ENCODE measurements at places on chromosomes 3 and 15.

GRCh38 chr3:195212749-195213375, 58.1 kb downstream of the XXYLT1 start:
- DNase-seq, result no peak

GRCh38 chr3:153840487-153840886, 280.7 kb upstream of the ARHGEF26 start:
- DNase-seq, result no peak

GRCh38 chr3:181729341-181729869, 17.7 kb downstream of the SOX2 start:
- no peak for DNase-seq

- no peak for DNase-seq
Observed at GRCh38 chr3:187628169-187628568, 42.0 kb downstream of the SST start.

GRCh38 chr3:112004187-112004586, 5.5 kb downstream of the TAGLN3 start:
- no peak for DNase-seq

DNA sequence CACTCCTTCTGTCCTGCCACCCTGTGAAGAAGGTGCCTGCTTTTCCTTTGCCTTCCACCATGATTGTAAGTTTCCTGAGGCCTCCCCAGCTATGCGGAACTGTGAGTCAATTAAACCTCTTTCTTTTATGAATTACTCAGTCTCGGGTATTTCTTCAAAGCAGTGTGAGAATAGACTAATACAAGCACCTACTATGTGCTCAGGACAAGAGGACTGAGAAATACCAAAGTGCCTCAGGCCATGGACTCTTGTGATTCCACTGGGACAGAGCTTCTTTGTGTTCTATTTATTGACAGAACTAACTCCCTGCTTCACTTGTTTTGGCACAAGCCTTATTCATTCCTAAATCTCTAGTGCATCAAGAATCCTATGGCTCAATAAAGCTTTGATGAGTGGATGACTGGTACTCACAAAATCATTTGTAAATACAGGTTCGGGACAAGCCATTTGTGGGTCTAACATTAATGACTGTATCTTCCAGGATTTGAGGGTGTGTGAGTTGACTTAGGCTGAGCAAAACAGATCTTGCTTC, 204.2 kb downstream of the PDCD6IP start:
- DNase-seq, result no peak

DNA sequence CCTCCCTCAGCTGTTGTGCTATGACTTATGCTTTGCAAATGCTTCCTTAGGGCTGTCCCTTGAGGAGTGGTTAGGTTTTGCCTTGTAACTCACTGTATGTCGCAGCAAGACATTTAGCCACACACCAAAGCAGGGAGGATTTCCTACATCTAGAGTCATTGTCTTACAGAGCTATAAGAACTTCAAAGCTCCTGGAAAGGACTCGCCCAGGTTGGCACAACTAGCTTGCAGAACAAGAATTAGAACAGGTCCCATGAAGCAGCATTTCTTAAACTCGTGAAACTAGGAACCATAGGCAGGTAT, 19.4 kb upstream of the ACAP2 start:
- DNase-seq, result no peak

DNA sequence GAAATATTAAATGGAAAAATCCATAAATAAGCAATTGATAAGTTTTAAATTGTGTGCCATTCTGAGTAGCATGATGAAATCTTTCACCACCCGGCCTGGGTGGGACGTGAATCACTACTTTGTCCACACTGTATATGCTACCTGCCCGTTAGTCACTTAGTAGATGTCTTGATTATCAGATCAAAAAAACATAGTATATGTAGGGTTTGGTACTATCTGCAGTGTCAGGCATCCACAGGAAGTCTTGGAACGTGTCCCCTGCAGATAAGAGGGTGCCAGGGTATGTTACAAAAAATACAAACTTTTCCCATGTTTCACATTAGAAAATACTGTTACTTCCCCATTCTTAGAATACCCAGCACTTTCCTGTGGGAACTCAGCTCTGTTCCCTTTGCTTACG, 35.2 kb downstream of the FAM81A start:
- peak; percentile 27 for DNase-seq

- DNase-seq, result no peak
Observed at GRCh38 chr15:81088470-81089013, 45.5 kb upstream of the CFAP161 start.

DNA sequence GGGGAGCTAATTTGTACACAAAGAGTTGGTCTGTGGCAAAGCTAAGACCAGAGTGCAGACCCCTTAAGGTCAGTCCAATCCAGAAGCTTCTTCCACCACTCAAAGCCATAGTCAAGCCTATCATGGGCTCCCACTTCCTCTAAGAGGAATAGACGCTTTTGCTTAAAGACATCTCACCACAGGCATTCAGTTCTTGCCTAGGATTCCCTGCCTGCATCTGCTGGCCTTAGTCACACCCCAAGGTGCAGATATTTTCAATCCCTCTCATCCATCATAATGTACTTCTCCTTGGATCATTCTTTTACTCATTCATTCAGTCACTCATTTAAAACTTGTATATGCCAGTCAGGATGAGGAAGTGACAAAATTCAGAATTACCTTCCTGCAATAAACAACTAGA, 179.6 kb upstream of the STT3B start:
- no peak for DNase-seq

DNA sequence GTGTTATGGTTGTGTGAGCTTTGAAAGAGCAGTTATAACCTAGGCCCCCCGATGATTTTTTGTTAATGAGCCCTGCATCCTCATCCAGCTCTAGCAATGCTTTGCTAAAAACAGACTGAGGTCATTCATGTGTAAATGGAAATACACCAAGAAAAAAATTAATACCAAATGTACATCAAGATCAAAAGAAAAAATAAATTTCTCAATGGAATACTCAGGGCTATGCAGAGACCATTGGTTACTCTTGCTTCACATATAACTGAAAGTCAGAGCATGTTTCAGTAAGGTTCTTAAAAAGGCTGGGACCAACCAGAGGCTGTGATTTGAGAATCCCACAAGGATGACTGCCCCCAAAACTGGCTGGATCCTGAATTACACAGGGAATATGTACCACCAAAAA, 48.0 kb downstream of the ARHGAP31 start:
- DNase-seq, result no peak

DNA sequence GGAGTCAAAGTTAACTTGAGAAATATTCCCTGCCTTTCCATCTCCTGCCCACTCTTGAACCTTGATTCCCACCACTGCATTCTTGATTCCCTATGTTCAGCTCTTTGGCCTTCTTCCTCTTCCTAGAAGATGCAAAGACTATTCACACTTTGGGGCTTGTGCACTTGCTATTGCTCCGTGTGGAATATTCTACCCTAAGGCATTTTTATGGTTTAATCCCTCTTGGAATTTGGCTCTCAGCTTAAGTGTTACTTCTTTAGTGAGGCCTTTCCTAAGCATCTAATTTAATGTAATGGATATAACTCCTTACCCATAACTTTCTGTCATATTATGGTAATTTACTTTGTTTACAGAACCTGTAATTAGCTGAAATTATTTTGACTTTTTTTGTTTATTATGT, 318.9 kb upstream of the COL8A1 start:
- DNase-seq, result no peak

DNA sequence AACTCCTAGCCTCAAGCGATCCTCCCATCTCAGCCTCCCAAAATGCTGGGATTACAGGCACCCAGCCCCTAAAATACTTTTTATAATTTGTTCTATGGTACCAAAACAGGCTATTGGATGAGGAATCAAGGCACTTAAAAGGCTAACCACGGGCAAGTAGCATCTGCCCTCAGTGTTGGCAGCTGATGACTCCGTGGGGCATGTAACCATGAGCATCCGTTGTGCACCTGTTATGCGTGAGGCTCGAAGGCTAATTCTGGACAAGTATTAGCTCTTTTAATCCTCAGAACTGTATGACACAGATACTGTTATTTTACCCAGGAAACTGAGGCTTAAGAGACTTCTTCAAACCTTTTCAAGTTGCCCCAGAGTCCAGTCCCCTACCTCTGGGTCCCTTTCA, 10.2 kb downstream of the WDR73 start:
- DNase-seq, result no peak

- peak; percentile 17 for DNase-seq
Observed at GRCh38 chr15:89419370-89419984, 76.9 kb downstream of the RHCG start.

DNA sequence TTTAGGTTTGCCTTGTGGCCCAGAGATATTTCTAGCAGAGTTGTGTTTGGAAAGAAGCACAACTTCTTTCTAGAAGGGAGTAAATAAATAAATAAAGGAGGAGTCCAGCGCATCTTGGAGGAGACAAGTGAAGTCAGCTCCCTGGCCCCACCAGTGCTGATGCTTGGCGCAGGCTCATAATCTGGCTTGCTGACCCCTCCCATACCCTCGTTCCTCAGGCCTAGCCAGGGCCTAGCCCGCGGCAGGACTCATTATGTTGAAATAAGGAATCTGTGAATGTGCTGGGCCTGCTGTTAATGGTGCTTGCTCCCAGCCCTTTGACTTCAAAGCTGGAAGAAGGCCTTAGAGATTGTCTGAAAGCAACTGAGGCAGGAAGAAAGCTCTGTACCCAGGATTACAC, 3.1 kb downstream of the ZNF710 start:
- DNase-seq, result no peak

DNA sequence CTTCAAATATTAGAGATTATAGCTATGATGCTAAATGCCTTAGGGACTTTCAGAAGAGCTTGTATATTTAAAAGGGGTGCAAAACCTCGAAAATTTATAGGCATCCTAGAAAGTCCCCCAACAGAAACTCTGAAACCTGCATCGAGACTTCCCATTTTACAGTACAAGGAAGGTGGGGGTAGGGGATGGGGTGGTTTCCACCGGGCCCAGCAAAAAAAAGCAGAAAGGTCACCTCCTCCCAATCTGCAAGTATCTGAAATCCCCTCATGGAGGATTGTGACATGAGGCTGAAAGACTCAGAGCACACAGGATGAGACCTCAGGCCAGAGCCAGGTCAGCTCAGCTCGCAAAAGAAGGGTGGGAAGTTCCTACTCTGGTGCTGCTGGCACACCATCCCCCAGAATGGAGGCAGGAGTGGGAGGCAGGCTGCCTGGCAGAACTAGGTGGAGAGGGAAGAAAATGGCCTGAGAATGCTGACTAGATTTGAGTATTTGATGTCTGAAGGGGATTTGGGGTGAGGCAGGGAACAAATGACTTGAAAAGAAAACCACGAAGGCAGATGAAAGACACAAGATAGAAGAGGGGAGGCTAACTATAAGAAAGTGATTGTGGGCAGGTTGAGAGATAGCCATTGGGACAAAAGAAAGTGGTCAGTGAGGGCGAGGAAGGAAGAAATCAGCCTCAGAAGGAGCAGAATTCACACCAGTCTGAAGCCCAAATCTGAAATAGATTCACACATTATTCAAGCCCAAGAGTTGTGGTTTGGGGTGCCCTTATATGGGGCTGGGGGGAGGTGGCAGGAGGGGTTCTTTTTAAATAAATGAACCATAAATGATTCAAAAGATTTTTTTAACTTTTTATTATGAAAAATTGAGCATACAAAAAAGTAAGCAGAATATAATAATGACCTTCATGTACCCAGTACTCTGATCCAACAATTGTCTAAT, 22.5 kb upstream of the TSC22D2 start:
- no peak for DNase-seq

- no peak for DNase-seq
Observed at GRCh38 chr3:111070772-111071256, 802 bp upstream of the NECTIN3 start.

- no peak for DNase-seq
Observed at GRCh38 chr15:71581398-71581930, 228.9 kb upstream of the NR2E3 start.

- DNase-seq, result no peak
Observed at GRCh38 chr15:35173444-35174118, 88.5 kb upstream of the NANOGP8 start.

DNA sequence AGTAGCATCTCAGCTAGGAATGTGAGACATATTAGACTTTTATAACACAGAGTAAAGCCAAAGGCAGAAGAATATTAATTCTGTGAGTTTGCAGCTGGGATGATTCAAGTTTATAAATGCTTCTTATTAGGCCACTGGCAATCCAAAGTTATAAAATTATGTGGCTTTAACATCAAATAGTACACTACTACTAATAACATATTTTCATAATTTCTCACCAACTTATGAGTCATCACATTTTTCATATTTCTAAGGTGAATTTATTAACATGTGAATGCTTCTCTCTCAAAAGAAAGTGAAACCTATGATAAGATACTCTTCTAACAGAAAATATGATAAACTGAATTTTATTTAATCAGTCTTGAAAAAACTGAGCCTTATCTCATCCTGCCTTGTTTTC, 1348.2 kb upstream of the ALCAM start:
- DNase-seq, result no peak

GRCh38 chr15:89964232-89964954, 36.7 kb upstream of the ZNF710 start:
- DNase-seq, result no peak

- no peak for DNase-seq
Observed at GRCh38 chr3:37290551-37290950, 116.2 kb upstream of the LRRFIP2 start.

DNA sequence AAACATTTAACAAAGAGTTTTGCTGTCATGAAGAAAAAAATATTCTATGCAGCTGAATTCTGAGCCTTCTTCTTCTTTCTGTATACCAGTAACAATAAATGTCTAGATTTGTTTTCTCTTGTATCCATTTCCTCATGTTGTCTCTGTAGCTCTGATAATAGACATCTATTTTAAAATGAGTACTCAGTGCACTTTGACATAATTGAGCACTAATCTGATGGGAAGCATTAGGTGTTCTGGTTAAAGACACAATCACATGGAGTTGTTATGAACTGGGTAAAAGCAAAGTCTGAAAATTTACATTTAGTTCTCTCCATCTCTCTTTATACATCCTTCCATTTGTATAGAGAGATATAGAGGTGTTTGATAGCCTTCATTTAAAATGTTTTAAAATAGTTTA, 230.0 kb downstream of the BCHE start:
- DNase-seq, result no peak

DNA sequence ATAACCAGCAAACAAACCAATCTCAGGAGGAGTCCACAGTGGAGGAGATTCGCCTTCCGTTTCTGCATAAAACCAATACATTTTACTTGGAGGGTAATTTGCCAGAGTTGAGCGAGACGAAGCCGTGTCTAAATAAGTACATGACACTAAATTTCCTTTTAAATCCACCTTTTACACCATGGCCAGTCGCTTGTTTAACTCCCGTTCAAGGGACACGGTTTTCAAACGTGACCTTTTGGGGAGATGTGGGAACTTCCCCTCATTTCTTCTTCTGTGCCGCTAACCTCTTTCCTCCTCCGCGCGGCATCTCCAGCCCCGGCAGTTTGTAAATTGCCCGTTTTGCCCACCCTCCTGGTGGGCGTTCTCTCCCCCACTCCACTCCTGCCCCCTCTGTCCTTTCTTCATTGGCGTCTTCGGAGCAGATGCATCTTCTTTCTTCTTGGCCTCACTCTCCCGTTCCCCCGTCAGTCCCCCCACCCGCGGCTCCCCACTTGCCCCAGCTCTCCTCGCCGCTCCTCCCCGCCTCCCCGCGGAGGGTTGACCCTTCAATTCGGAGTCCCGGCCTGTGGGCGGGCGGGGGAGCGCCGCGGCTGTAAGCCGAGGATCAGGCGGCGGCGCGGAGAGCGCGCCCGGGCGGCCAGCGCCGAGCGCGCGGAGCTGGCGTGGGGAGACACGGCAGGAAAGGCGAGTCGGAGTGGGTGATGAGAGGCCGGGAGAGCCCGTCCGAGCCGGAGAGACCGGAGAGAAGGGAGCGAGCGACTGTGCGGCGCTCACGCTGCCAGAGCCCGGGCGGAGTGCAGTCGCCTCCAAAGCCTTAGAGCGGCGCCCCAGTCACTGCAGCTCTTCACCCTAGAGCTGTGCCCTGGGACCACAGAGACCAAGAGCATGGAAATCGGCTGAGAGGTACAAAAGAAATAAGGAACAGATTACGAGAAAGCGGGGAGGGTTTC, at the start of gene NLGN1:
Gene NLGN1, plus strand, starts transcription at position 584 of the 950 bp plus-strand sequence.
- no peak for DNase-seq

- DNase-seq, result no peak
Observed at GRCh38 chr15:93164409-93164808, 75.4 kb upstream of the RGMA start.

All from CMK (cell line).